Vagina (tissue), 2 donors: ENCODE measurements at places on chromosomes 11 and 22.

GRCh38 chr11:111637885-111638284, 35.6 kb downstream of the SIK2 start:
- no peak for DNase-seq

- no peak for DNase-seq
These were observed 21.2 kb upstream of the BDNF start for GRCh38 chr11:27721264-27722116.

DNA sequence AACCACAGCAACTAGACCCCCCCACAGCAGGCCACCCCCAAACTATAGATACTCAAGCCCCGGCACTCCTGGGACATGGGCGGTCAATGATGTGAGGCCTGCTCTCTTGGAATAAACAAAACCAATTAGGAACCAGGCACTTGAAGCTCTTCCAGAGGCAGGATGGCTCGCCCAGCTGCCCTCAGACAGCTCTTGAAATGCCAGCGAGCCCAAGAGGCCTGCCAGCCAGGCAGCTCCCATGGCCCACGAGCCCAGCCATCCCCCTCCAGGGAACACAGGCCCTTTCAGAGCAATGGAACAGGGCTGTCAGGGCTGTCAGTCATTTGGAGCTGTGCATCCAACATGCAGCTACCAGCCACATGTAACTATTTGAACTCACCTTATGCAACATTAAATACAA, 34.0 kb upstream of the TFIP11 start:
- DNase-seq = no peak

DNA sequence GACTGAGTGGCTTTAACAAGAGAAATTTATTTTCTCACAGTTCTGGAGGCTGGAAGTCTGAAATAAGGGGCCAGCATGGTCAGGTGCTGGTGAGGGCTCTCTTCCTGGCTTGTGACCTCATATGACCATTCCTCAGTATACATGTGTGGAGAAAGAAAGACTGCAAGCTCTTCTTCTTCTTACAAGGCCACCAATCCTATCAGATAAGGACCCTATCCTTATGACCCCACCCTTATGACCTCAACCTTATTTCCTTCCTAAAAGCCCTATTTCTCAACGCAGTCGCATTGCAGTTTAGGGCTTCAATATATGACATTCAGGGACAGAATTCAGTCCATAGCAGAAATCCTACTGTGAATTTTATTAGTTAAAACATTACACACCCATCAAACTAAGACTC, 124.4 kb upstream of the RAG2 start:
- no peak for DNase-seq

DNA sequence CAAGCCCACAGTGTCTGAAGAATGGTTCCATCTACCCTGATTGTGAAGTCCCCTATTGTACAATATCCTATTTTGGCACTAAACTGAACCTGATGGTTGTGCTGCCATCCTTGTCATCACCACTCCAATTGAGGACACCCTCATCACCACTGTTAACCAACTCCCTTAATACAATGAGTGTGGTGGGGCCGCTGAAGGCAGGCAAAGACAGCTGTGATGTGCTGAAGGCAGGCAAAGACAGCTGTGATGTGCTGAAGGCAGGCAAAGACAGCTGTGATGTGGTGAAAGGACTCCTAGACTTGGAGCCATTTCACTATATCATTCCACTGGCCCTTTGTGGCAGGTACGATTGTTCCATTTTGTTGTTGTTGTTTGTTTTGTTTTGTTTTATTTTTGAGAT, 481.6 kb downstream of the SOX6 start:
- DNase-seq = no peak

DNA sequence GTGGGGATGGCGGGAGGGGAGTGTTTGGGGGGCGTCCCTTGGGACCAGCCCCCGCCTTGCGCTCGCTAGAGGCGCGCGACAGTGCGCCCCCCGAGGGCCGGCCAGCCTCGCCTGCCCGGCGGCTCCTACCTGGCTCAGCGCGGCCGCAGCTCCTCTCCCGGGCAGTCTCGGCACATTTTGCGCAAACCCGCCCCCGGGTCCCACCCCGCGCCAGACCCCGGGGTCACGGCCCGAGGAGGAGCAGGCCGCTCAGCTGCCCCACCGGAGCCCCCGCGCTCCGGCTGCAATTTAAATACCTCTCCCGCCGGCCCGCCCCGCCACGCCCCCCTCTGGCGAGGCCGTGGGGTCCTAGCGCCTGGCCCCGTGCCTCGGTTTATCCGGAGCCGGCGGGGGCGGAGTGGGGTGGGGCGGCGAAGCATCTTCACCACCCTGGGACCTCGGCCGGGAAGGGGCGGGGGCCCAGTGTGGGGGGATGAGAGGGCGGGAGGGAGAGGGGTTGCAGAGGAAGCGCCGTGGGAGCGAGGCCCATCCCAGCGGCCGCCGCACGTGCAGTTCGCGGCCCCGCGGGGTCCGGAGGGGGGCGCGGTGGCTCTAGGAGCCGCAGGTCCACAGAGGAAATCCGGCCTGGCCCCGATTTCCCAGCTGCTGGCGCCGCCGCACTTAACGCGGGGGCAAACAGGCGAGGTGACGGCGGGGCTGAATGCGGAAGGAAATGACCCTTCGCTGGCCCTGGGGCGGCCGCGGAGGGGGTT, at the start of gene LRRC32:
Gene LRRC32, minus strand, starts transcription at position 263 of the 752 bp plus-strand sequence. CDS start 4,793 bp downstream, outside the sequence.
- DNase-seq = no peak

- DNase-seq = no peak
These were observed 4.1 kb upstream of the CD82 start for GRCh38 chr11:44561275-44561805.

DNA sequence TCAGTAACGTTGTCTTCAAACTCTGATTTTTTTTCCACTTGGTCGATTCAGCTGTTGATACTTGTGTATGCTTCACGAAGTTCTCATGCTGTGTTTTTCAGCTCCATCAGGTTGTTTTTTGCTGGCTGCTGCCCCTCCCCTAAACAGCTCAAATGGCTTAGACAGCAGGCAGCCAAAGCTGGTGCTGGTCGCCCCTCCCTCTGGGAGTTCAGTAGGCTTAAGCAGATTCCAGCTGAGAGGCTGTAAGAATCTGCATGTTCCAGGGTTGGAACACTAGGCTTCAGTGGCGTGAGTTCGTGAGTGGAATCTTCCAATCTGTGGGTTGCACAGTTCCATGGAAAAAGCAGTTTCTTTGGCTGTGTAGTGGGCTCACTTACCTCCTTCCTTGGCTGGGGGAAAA, 10.3 kb upstream of the FIBIN start:
- no peak for DNase-seq

DNA sequence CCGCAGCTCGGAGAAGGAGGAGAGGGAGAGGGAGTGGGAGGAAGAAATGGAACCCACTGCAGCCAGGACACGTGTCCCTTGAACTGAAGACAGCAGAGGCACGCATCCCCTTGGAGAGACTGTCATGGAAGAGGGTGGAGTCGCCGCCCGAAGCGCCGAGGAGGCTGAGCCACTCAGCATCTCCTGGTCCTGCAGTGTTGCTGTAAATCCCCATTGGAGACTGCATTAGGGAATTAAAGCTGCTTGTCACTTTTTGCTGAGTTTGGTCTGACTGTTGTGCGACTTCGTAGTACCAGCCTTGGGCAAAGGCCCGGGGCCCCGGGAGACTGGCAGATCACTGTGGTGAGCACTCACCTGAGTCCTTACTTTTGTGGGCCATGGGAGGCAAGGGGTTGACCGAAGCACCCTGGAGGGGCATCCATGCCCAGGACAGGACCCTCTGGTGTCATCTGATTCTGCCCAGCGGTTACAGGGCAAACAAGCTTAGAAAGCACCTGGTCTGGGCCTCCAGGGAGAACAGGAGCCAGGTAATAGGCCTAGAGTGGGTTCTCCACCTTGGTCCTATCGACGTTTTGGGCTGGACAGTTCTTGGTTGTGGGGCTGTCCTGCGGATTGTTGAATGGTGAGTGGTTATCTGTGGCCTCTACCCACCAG, 797 bp downstream of the VPREB1 start:
- no peak for DNase-seq

DNA sequence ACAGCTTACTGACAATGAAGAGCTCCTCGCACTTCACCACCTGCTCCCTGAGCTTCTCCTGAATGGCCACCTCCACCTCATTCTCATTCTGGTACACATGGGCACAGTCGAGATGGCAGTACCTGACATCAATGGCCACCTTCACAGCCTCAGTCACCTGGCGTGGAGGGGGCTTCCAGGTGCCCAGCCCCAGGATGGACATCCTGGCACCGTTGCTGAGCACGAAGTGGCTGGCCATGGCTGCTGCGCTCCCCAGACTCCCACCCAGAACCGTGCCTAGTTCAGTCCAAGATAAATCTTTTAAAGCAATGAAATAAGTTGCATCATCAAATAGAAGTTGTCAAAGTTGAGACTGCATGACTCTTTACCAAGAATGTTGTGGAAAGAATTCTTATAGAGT, 128.1 kb upstream of the SOX6 start:
- DNase-seq = no peak

DNA sequence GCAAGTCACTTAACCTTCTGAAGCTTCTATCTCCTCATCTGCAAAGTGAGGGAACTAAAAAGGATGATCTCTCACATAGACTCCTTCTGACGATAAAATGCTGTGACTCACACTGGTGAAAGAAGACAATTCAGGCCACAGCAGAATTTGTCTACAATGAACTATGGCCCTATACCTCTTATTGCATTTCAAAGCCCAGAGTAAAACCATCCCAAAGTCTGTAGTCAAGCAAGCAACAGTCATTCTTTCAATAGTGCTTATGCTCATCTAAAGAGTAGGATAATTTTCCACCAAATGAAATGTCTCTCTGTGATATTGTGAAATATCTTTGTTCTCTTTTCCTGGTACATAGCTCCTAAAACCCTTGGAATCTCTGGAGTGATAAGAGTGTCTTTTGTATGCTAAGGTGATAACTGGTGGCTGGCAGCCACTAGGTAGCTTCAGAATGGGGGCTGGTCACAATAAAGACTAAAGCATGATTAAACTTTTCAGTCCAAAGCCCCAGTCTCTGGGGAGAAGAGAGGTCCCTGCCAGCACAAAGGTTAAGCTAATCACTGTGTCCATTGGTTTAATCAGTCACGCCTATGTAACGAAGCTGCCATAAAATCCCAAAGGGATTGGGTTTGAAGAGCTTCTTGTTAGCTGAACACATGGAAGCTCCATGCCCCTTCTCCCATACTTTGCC, 30.8 kb downstream of the SYTL2 start:
- no peak for DNase-seq

- no peak for DNase-seq
These were observed 43.2 kb upstream of the DLAT start for GRCh38 chr11:111982019-111982464.

GRCh38 chr22:19514831-19515565, 9.2 kb downstream of the CLDN5 start:
- DNase-seq = no peak

GRCh38 chr11:3359092-3359824, 19.7 kb downstream of the ZNF195 start:
- DNase-seq = no peak

DNA sequence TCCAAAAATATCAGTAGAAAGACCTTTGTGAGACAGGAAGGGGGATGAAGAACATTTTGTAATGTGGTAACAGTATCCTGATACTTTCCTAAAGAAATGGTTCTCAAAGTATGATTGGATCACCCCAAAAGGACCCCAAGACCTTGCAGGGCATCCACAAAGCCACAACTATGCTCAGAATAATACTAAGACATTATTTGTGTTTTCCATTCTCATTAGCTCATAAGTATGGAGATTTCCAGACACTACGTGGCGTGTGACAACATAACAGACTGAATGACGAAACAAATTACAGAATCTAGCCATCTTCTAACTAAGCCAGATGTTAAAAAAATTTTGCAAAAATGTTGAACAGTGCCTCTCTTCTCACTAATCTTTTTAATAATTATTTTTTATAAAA, 24.9 kb downstream of the CHEK2 start:
- DNase-seq = no peak

DNA sequence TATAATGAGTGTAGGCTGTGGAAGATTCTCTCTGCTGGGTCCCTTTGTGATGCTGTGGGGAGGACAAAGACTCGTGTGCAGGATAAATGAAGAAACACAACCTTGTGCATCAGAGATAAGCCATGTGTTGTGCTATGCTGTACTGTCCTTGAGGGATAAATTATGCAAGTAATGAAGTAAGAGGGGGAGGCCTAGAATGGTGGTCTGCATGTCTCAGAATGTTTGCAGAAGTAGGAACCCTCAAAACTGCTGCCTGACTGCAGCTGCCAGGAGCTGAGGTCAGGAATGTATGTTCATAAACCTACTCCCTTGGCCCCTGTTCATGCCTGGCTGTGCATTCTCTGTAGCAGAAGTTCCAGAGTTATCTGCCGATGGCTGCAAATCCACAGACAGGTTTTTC, 4.6 kb upstream of the SMCO4 start:
- no peak for DNase-seq

DNA sequence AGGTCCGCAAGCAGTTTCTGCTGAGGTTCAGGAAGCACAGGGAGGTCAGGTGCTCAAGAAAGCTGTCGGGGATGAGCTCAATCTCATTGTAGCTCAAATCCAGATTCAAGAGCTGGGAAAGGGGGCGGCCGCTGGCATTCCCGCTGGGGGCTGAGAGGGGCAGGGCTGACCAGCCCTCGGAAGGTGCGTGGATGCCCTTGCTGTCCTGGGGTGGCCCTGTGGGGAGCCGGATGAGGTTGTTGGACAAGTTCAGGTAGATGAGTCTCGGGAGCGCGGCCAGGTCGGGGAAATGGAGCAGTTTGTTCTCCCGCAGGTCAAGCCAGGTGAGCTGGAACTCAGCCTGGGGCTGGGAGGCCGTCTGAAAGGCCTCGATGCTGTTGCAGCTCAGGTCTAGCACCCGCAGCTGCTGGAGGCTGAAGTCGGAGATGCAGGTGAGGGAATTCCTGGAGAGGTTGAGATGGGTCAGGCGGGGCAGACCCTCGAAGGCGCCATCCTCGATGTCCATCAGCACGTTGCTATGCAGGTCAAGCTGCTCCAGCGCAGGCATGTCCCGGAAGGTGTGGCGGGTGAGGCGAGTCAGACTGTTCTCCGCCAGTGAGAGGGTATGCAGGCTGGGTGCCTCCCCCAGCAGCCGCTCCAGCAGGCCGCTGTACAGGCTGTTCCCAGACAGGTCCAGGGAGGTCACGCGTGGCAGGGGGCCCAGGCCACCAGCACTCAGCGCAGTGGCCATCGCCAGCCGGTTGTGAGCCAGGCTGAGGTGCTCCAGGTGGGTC, 9.8 kb downstream of the LRRC32 start:
- DNase-seq = no peak

DNA sequence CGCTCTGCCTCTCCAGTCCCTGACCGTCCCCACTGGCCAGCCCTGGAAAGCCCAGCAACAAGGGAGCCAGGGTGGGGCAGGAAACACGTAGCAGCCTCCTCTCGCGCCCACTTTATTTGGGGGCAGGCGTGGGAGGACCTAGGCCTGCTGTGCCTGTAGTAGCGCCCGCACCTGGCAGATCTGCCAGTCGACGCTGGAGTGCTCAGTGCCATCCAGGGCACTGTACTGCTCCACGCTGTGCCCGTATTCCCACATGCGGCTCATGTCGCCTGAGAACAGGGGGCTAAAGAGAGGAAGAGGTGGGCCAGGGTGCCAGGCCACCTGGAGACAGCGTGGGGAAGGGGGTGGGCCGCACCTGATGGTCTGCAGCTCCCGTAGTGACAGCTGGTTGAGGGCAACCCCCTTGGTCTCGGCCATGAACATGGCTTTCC, 17.0 kb upstream of the DRICH1 start:
- DNase-seq = no peak
